ENCODE measurements at places on chromosomes 1 and 21.

- no peak for DNase-seq
These were observed 4.9 kb downstream of the NIPAL3 start for GRCh38 chr1:24420547-24420946.

DNA sequence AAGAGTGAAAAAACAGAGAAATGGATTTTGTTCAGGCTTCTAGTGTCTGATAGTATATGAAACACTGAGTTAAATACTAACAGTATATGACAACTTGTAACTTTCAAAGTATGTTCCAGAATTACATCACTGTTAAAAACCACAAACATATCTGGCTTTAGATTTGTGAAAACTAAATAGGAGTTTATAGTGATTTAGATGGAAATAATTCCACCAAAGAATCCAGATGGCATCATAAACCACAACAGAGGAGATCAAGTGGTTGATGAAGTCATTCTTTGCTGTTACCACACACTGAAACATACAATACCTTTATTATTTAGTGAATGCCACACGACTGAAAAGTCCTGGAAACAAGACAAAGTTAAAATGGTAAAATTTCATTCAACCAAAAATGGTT, 37.2 kb downstream of the ALG14 start:
- no peak for DNase-seq

DNA sequence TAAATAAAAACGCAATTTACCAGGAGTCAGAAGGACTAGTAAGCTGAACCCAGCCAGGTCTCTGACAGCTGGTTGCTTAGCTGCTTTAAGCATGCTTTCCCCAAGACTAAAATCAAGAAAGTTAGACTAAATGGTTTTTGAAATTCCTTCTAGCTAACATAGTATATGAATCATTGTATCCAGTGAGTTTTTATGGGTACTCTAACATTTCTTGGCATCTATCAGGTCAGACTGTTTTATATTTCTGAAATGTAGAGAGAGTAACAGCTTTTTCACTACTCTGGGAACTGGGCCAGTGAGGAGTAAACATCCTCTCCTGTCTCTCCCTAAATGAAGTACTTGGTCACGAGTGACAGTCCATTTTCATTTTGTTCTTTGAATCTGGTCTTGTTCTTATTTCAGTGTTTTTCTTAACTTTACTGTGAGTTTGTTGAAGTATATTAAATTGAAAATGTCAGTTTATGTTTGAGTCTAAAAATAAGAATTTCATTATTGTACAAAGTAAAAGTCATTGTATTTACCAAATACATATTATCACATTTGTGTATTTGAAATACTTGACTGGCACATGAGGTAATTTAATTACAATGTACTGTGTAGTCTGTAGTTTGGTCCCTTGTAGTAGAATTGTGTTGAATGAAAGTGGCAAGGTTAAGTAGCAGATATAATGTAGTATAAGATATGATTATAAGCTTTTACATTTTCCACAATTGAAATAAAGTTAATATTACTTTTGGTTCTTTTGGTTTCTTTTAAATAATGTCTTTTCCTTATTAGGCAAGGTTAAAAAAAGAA, 47.6 kb downstream of the PKN2 start:
- no peak for DNase-seq

DNA sequence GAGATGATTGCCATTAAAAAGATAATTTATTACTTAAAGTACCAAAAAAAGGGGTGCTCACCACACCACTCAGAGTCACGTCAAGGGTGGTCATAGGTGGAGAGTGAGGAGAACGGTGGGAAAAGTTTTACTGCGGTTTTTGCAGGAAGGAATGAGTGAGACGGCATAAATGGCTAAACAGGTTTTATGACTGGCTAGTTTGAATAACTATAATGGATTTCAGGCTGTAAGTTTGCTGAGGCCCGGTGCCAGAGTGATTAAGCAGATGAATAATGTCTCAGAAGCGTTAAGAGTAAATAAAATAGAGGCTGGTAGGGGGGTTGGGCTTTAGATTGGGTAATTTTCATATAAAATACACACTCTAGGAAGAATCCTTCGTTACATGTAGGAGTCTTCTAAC, 1337.8 kb downstream of the AMY1C start:
- DNase-seq: no peak

Measured in mesothelial cell of epicardium (in vitro differentiated cells).